Astrocyte (in vitro differentiated cells and primary cell): ENCODE measurements at places on chromosomes 2 and 18.

DNA sequence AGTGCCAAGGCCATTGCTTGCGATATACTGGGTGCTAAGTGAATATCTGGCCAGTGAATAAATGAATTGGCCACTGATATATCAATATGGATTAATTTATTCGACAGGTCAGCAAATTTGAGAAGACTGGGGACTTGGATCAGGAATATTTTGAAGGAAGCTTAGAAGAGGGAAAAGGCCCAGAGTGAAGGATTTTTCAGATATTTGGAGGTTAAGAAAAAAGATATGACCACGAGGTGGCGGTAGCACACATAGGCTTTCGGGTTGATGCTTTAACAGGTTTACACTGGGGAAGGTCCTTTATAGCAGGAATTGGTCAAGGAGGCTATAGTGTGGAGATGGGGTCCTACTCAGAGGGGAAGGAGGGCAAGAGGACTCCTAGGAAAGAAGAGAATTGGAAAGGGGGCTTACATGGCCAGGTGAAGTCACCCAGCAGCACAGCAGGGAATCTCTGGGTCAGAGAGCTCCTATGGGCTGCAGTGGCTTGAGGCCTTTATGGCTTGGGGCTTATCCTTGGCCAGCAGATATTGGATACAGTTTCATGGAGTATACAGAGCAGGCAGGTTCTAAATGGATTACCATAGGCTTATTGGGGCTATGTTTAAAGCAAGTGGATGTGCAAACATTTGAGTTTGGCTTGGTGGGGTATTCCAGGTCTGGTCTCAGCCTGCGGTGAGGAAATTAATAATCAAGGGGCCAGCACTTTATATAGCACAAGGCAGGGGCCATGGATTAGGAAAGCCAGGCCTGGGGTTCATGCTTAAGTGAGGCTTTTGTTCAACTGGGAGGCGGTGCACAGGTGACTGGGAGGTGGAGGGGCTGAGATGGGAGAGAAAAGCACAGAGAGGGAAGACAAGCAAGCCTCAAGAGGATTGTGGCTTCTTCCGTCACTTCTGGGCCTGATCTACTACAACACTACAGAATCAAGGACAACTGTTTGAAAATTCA is 9.7 kb downstream of the IL1RN start:
- DNase-seq, result no peak

DNA sequence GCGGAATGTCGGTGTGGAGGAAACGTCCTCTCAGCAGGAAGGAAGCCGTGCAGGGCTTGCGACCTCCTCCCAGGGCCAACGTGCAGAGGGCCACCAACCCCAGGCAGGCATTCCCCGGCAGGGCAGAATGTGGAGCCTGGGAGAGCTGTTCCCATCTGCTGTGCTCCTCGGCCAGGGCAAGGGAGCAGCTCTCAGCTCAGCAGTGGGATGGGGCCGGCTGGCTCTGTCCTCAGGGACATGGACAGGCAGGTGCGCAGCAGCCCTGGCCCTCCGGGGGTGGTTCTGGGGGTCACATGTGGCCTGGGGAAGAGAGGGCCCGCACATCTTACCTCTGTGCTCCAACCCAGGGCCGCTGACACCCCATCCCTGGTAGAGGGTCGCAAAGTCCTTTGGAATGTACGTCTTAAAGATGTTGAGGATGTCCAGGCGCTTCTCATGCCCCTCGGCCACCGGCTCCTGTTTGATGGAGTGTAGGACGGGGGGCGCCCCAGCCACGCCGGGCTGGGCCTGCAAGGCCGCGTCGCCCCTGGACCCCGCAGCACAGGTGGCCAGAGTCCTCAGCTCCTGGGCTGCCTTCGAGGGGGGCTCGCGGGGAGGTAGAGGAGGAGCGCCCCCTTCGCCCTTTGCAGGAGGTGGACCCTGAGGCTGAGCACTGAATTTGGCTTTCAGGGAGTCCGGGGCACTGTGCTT is 116.4 kb downstream of the ZNF516 start:
- DNase-seq, result no peak

- no peak for DNase-seq
Measured at GRCh38 chr2:241999184-241999583, 129.7 kb downstream of the RTP5 start.

DNA sequence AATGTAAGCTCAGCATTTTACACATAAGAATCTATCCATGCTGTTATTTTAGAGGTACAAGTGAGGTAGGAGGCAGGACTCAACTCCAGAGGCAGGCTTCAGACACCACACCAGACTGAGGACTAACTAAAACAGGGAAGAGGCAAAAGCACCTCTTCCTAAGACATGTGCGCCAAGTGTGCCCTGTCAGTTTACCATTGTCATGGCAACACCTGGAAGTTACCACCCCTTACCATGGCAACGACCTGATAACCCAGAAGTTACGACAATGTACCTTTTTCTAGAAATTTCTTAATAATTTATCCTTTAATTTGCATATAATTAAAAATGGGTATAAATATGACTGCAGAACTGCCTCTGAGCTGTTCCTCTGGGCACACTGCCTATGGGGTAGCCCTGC is 160.1 kb downstream of the FAM124B start:
- no peak for DNase-seq

GRCh38 chr2:53768242-53768542 is 588 bp downstream of the CHAC2 start:
- DNase-seq, result no peak
